ENCODE measurements at places on chromosomes 5 and 9.
A peak's percentile ranks its signal among the peaks of the same experiment; 100 is the strongest.

DNA sequence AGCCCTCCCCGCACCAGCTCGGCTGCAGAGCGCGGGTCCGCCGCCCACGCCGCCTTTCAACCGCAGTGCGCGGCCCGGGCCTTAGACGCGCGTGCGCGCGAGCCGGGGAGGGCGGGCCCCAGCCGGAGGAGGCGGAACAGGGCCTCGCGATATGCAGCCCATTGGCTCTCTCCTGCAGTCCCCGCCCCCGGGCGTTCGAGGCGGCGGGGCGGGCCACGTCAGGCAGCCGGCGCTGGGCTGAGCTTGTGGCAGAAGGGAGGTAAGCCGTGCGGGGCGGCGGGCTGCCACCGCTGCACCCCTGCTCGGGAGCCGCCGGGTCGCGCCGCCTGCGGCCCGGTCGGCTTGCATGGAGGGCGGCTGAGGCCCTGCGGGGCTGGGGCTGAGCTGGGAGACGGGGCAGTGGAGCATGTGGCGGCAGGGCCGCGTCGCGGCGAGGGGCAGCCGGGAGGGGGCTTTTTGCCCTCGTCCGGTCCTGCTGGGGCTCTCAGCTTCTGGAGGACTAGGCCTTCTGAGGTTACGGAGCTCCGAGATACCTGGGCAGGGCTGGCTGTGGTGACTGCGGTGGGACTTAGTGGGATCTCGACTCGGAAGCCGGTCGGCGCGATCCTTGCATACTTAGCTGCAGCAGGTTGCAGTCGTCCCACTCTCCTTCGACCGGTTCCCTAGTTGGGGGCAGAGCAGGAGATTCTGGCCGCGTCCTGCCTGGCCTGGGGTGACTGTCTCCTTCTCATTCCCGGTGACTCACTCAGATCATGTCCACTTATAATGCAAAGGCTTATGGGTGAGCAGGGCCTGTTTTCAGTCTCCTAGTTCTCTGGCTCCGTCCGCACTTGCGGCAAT is at the start of gene FOCAD:
FOCAD (plus strand) TSS at position 225 of the 840 bp plus-strand sequence. CDS start 31,095 bp downstream, outside the sequence.
- DNase-seq = peak; percentile 96

DNA sequence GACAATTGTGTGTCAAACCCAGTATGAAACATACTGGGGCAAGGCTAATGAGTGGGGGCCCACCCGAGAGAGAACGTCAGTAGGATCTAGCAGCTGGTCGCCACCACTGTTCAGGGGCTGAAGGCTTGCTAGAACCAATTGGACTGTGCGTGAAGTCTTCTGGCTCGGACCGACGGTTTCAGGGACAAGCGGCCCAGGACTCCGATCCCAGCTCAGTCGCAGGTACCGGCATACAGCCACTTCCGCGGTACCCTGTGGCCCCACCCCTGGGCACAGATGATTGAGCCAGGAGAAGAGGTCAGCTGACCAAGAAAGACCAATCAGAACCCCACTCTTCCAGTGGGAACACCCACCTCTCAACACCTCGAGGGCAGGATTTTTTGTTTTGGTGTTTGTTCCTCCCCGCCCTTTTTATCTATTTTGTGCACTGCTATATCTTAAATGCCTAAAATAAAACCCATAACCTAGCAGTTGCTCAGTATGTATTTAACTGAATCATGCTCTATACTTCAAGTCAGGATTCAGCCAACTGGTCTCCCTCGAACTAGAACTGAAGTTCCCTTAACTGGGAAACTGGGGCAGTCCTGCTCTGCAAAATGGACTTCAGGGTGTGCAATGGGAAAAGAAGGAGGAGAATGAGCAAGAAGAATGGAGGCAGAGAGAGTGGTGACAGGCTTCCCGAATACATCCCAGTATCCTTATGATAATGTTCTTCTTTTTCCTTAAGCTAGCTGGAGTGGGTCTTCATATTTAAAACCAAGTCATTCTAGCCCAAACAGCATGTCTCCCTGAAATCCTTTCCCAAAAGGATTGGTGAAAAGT is 21.1 kb upstream of the CPEB4 start:
- no peak for DNase-seq

DNA sequence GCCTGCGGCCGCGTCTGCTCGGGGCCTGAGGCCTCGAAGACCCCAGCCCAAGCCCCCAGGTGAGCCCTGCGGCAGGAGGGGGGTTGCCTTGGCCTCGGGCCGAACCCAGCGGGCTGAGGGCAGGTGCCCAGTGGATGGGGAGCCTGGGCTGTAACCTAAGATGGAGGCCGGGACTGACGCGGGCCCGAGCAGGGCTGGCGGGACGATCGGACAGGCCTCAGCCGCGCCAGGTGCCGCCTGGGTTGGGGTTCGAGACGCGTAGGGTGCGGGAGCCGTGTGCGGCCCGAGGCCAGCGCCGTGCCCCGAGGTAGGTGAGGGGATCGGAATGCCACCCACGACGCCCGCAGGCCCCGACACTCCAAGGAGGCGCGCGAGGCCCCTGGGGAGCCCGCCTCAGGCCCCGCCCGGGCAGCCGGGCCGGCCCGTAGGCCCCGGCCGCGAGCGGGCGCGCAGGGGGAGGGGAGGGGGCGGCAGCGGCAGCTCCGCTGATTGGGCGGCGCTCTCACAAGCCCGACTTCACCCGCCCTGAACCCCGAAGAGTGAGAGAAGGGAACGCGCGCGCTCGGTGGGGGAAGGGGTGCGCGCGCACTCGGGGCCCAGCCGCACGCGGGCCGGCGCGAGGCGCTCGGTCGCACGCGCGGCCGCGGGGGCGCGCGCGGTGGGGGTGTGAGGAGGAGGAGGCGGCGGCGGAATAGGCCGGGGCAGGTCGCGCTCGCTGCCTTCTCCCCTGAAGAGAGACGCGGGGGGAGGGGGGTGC is at the start of gene NSD1:
NSD1 (plus strand) TSS at position 678 of the 757 bp plus-strand sequence. CDS start 1,331 bp downstream, outside the sequence.
- DNase-seq = peak; percentile 93

- no peak for DNase-seq
Observed at GRCh38 chr5:141441571-141442170, 11.4 kb downstream of the PCDHGA12 start.

GRCh38 chr5:158487156-158487555 is 612.6 kb downstream of the EBF1 start:
- DNase-seq = no peak

- no peak for DNase-seq
Observed at GRCh38 chr5:137714494-137714893, 21.4 kb downstream of the KLHL3 start.

GRCh38 chr9:123089040-123089439 is 55.6 kb downstream of the GPR21 start:
- no peak for DNase-seq

DNA sequence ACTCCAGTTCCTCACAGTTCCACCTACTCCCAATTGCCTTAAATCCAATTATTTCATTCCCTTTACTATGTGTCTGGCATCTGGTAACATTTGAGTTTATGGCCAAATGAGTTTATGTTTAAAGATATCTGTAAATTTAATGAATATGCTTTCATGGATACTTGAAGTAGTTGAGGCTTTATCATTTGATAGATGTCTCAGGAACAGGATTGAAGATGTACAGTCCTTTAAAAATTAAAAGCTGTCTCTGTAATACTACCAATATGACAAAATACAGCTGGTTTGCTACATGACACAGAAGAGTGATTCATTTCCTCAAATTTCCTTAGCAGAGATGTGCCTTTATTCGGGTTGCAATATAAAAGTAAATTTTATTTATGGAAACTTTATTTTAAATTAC is 2326.0 kb upstream of the ACO1 start:
- no peak for DNase-seq

DNA sequence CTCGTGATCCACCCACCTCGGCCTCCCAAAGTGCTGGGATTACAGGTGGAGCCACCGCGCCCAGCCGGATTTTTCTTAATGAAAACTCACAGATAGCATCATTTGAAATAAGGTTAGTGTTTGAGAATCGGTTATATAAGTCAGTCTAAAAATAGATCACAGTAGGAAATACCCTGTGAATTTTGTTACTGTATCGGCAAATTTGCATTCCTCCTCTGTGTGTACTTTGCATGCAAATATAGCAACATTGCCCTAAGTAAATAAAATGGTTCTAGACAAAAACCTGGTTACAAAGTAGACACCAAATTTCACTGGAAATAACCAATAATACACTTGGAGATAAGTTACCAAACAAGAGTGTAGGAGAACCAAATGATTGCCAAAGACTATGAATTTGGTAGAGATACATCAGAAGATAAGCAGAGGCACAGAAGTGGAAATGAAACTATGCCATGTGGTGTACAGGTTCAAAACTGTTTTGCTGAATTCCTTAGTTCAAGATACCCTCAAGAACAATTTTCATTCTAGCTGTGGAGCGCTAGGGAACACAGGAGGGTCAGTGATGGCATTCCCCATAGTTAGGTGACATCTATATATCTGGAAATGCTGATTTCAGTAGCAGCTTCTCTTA is 58.1 kb downstream of the ICE1 start:
- no peak for DNase-seq

DNA sequence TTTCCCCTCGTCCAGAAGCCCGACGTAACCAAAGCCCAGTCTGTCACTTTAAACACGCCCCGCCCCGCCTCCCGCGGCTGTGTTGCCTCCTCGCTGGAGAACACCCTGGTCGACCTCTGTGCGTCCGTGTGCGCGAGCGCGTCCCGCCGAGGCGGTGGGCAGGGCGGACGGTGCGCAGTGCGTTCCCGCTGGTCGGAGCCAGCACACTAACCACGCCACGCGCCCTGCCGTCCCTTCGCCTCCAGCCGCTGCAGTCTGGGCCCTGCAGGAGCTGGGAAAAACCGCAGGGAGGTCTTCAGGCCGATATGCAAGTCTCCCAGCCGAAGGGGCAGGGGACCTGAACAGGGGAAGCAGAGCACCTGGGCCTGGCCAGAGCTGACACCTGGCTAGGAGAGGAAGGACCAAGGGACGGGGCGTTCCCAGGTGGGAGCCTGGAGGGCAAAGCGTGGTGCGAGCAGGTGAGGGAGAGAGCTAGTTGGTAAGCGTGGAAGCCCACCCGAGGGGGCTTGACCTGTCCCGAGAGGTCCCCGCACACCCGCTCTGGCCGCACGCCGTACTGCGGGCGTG is 1.3 kb upstream of the PHPT1 start:
- peak; percentile 88 for DNase-seq

DNA sequence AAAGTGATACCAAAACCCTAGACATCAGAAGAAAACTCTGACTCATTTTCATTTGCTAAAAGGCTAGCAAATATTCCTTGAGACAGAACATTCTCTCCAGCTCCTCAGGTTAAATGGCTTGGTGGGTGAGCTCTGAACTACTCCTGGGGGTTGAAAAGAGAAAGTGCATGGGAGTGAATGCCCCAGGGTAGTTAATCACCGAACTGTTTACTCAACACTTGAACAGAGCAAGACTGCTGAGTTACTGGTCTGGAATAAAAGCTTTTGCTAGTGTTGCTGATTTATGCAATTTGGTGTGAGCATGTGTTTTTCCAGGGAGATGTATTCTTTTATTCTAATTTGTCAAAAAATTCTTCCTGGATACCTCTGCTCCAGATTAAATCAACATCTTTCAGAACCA is 88.3 kb upstream of the PRDM9 start:
- DNase-seq = no peak

DNA sequence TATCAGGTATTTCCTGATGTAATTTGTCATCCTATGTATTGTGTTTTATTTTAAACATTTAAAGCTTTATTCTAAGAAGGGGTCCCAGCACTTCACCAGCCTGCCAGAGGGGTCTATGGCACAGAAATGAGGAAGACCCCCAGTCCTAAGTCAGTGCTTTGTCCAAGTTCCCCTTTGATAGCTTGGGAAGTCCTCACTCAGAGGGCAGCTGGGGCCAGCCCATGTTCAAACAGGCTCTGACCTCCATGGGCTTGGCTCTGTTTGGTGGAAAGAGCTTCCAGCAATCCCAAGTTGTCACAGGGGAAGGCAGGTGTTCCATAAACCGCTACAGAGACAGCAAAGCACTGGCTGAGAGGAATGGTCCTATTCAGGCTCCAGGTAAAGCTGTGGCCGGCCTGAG is 26.6 kb upstream of the AKNA start:
- no peak for DNase-seq
